H9 (cell line): ENCODE measurements at places on chromosomes 16 and 17.

DNA sequence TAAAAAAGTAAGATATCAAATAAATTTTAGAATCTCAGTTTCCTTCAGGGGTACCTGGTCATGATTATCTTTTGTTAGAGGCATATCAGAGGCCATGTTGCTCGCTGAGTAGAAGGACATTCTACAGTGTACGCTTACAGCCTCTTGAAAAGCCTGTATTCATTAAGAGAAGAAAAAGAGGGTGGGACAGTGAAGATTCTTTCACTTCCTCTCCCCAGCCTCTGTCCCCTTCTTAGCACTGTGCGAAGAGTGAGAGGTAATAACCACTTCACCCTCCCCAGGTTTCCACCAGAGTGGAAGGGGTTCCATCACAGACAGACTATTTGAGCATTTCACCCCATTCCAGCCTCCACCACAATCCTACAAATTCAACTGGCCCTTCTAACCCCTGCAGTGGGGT is 4.8 kb upstream of the LPO start:
- no peak for DNase-seq

- DNase-seq, result no peak
These were observed 52.0 kb upstream of the TEX2 start for GRCh38 chr17:64315032-64315490.

DNA sequence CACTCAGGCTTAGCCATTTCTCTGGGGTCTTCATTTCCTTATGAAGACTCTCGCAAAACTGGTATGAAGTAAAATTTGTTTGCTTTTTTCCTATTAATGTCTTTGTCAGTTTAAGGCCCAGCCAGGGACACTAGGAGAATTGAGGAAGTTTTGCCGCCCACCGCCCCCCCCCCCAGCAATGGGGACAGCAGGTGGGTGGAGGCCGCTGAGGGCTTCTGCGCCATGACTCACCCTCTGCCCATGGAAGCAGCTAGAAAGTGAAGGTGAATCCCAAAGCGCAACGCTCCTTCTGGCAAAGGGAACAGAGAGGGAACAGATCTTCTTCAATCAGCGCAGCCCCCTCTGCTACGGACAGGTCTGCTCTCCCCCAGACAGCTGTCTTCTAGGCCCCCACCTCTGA is 49.7 kb downstream of the MARF1 start:
- DNase-seq, result no peak

- no peak for DNase-seq
These were observed 30.3 kb upstream of the RAI1 start for GRCh38 chr17:17650959-17651358.
